ENCODE measurements at places on chromosomes 12 and 14. TPM values are rescaled to one million over a fixed set of nuclear protein-coding genes. Genes with fewer than 3 reads are reported as not detected.

HCAR1 gene
- 0.17 TPM for total RNA-seq

CLEC2A gene
- total RNA-seq = not detected

TMEM30B gene
- 1.4 TPM for total RNA-seq

SERPINA3 gene
- not detected for total RNA-seq

RNASE1 gene
- total RNA-seq = 2.8 TPM

CCDC196 gene
- total RNA-seq = not detected

OAS1 gene
- 138 TPM for total RNA-seq

PPM1A gene
- 54.4 TPM for total RNA-seq

KIF26A gene
- 0.17 TPM for total RNA-seq

RND1 gene
- 4.9 TPM for total RNA-seq

TMEM132D gene
- total RNA-seq = not detected

FOXN4 gene
- not detected for total RNA-seq

ZDHHC22 gene
- not detected for total RNA-seq

KRT75 gene
- total RNA-seq = not detected

All from activated naive CD8-positive, alpha-beta T cell treated with anti-CD3 and anti-CD28 coated beads, Interleukin-2, amount 10 ng/mL, durations not matched to agents 7 days and 5 days (primary cell).